ENCODE measurements at places on chromosomes 6 and 20. TPM values are rescaled to one million over a fixed set of nuclear protein-coding genes. Genes with fewer than 3 reads are reported as not detected.

DNA sequence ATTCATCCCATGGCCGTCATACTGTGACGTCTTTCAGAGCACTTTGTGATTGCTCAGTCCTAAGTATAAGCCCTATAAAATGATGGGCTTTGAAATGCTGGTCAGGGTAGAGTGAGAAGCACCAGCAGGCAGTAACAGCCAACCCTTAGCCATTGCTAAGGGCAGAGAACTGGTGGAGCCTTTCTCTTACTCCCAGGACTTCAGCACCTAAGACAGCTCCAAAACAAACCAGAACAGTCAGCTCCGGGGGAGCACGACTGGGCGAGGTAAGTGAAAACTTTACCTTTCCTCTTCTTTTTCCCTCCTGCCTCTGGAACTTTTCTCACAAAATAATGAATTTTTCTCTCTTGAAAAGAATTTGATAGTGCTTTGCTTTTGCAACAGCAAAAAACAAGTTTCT lies at the start of gene VIP:
TSS of gene VIP (plus strand) at position 104 of the 400 bp plus-strand sequence. CDS start 1,381 bp downstream, outside the sequence.
- DNase-seq = no peak

- DNase-seq = no peak
These were observed 12.1 kb downstream of the TMEM181 start for GRCh38 chr6:158571826-158572652.

DNA sequence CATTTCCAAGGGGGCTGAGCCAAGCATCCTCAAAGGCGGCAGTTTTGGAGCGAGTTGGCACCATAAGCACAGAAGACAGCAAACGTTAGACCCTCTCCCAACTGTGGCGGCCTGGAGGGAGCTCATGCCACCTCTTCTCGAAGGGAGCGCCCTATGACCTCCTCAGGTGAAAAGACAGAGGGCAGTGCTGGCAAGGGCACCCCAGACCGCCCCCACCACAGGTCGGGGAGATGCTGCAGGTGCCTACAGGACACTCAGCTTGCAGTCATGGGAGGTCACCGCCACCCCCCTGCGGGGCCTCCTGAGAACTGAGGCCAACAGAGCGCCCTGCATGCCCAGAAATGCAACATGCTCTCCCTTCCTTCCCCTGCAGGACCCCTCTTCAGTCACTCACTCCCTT lies 45.1 kb upstream of the BHLHE23 start:
- DNase-seq = no peak

DNA sequence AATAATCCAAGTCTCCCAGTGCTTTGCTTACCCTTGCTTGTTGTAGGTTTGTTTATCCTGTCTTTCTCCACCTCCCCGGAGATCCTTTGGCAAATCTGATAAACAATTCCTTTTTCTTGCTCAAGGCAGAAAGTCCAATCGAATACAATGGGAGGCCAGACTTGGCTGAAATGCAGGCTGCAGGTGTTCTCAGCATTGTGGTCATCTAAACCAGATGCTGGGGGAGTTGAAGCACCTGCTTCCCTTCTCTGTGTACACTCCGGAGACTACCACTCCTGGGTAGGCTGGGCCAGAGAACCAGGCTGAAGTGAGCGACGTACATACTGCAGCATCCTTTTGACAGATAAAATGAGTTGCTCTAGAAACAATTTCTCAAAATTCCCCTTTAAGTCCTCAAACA lies 82.6 kb upstream of the PREP start:
- DNase-seq = no peak

Gene OOEP
- 0.31 TPM for total RNA-seq

DNA sequence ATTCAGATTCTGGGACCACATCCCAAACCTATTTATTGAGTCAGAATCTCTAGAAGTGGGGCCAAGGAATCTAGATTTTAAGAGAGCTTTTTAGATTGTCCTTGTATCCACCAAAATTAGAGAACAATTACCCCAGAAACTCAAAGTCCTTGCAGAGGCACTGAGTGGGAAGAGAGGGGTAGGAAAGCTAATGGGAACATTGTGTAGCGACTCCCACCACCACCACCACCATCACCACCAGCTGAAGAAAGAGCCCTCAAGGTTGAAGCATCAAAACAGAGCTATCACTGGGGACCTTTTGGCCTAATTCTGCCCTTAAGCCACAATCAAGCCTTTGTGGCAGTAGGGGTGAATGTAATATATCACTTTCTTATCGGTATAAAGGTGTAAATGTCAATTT lies 39.0 kb upstream of the SLC32A1 start:
- DNase-seq = no peak

DNA sequence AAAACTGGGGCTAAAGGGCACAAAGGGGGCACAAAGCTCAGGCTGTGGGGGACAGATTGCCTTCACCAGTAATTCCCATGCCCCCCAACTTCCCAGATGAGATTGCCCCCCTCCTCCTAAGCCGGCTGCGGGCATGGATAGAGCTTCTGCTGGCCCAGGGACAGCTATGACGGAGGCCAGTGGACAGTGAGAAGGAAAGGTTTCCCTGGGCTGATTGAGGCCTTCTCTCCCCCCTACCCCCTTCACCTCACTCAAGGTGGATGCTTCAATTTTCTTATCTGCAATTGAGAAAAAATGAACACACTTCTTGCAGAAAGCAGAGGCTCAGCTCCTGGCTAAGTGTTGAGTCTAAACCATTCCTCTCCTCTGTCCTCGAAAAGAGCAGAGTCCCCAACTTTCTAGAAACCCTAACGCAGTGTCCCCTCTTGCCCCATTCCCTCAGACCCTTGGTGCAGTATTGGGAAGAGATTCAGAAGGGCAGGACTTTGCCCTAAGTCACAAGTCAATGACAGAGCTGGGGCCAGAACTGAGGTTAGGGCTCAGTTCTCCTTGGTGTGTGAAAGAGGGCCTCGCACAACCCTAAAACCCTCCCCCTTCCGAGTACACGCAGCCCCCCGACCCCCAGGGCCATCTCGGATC lies 808 bp downstream of the SDC4 start:
- no peak for DNase-seq

- DNase-seq = no peak
These were observed 206.8 kb downstream of the EYA4 start for GRCh38 chr6:133447924-133448323.

- DNase-seq = no peak
These were observed 343.8 kb upstream of the MMS22L start for GRCh38 chr6:97626671-97627441.

Gene LY6G5B
- 6.4 TPM for total RNA-seq

Gene BNIP5
- not detected for total RNA-seq

Gene CD93
- 0.05 TPM for total RNA-seq

DNA sequence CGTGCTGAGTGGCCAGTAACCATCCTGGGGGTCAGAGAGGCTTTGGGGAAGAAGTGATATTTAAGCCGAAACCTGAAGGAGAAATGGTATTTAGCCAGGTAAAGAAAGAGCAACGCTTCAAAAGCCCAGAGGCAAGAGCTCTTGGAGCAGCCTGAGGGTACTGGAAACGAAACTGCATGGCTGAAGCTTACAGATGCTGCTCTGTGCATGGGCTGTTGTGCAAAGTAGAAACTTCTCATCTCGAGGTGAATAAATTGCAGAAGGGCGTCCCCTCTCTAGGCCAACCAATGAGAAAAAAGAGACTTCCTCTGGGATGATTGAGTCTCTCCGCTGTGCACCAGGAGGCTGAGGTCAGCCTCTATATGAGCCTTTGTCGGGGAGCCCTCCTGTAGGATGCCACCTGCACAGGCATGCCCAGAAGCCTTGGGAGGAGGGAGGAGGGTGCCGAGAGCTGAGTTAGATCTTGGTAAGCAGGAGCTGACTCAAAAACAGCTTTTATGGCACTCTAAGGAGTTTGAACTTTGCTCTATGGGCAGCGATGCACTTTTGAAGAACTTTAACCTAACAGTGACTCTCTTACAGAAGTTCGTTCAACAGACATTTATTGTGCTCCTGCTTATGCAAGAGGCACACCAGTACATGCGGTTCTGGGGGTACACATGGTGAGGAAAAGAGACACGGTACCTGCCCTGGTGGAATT lies 61.6 kb upstream of the EDN1 start:
- DNase-seq = no peak

DNA sequence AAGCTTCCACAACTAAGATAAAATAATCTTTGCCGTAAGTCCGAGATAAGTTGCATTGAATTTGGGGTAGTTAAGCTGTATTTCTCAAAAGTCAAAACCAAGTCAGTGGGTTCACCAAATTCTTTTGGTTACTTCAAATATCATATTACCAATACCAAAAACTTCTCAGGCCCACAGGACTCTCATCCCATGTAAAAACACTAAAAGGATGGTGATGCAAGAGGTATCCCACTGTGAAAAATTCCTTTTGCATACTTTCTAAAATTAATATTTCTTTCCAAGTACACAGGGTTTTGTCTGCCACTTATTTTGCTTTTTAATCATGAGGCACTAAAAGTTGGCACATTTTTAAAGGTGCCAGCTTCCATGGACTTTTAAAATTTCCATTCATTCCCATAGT lies 151.3 kb downstream of the GJA10 start:
- no peak for DNase-seq

- no peak for DNase-seq
These were observed 787 bp upstream of the PRR18 start for GRCh38 chr6:166308769-166309589.

GRCh38 chr6:92790381-92790780 lies 629.0 kb downstream of the EPHA7 start:
- no peak for DNase-seq

- DNase-seq = no peak
These were observed 303 bp downstream of the ILRUN start for GRCh38 chr6:34696189-34696738.

DNA sequence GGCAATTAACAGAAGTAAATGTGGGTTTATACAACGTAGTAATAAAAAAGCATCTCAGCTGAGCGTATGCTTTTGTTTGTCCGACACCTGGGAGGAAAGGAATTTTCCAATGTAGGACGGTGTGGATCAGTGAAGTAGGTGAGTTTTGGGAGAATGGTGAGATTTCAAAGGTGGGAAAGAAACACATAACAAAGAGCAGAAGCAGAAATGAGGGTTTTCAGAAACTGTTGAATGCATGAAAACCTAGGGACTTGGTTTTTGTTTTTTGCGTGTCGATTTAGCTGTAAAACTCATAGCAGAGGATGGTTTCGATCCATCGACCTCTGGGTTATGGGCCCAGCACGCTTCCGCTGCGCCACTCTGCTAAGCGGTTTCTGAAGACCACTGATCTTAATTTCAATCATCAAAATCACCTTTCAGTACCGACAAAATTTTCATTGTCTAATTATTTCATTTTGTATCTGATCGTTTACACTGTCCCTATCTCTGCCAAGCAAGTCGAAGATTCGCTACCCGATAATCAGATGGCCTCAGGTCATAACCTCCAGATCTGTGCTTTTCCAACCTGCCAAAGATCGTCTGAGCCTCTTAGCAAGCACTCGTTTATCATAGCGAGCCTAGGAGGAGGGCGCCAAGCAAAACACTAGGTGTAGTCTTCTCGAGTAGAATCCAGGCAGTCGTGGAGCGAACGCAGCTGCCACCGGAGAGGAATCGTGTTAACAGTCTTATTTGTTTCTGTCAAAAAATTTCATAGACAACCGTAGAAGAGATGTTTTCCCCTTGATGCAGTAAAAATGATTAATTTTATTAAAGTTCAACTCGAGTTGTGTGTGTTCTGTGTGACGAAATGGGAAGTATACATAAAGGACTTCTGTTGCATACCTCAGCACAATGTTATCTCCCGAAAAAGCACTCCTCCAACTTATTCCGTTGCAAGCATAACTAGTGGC lies 20.9 kb upstream of the POM121L2 start:
- peak; percentile 59 for DNase-seq

DNA sequence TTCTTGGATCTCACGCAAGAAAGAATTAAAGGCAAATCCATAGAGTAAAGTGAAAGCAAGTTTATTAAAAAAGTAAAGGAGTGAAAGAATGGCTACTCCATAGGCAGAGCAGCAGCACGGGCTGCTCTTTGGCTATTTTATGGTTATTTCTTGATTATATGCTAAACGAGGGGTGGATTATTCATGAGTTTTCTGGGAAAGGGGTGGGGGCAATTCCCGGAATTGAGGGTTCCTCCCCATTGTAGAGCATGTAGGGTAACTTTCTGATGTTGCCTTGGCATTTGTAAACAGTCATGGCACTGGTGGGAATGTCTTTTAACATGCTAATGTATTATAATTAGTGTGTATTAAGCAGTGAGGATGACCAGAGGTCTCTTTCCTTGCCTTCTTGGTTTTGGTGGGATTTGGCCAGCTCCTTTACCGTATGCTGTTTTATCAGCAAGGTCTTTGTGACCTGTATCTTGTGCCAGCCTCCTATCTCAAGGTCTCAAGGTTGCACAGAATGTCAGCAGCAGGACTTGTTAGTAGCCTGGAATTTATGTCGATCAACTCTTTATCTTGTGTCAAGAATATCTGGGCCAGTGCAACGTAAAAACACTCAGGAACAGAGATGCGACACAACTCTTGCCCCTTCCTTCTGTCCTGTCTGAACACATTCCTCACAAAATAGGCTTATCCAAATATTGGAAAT lies 931.4 kb downstream of the QKI start:
- no peak for DNase-seq

Gene BMP5
- total RNA-seq = not detected

GRCh38 chr6:711925-712324 lies 19.0 kb upstream of the EXOC2 start:
- DNase-seq = no peak

Gene OPRL1
- 0.45 TPM for total RNA-seq

Gene IDH3B
- 123 TPM for total RNA-seq

- no peak for DNase-seq
These were observed 138.2 kb upstream of the CST7 start for GRCh38 chr20:24810676-24811407.

GRCh38 chr6:96015518-96016333 lies at the start of gene FUT9:
Gene FUT9, plus strand, starts transcription at chr6:96015974. Its CDS starts 187,182 bp downstream, at chr6:96203156.
- no peak for DNase-seq

GRCh38 chr20:48313324-48313723 lies 514.5 kb downstream of the PREX1 start:
- no peak for DNase-seq

Gene SLC35B3
- 7.7 TPM for total RNA-seq

Gene MOG
- total RNA-seq = not detected

GRCh38 chr20:2829376-2829775 lies 11.1 kb downstream of the PCED1A start:
- DNase-seq = peak; percentile 2

DNA sequence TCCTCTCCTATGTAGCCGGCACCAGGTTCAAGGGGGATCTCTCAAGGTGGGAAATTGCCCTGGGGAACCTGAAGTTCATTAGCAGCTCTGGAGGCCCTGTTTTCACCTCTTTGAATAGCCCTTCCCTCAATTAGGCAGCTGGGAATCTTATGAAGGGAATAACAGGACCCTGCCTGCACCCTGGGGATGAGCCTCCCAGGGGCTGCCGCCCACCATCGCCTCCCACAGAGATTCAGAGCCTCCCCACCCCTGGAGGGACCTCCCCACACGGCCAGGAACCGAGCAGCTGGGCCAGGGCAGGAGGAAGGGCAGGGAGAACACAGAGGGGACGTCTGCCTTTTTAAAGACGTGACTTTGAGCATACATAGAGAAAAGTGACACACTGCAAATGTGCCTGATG lies 4.6 kb upstream of the EEF1A2 start:
- no peak for DNase-seq

- DNase-seq = no peak
These were observed 433.2 kb downstream of the GRIK2 start for GRCh38 chr6:101826678-101827077.

GRCh38 chr6:33546766-33547165 lies 33.3 kb downstream of the BAK1 start:
- no peak for DNase-seq

- DNase-seq = no peak
These were observed 31.0 kb upstream of the NTSR1 start for GRCh38 chr20:62677678-62678077.

GRCh38 chr6:112189494-112189893 lies 64.9 kb downstream of the LAMA4 start:
- DNase-seq = no peak

Gene FOXF2
- total RNA-seq = not detected

- no peak for DNase-seq
These were observed 632.9 kb downstream of the MAFB start for GRCh38 chr20:40056171-40056570.
